ENCODE measurements at places on chromosomes 2 and 18. TPM values are rescaled to one million over a fixed set of nuclear protein-coding genes. Genes with fewer than 3 reads are reported as not detected.

MEP1B gene
- polyA plus RNA-seq = not detected

LYG2 gene
- polyA plus RNA-seq = 0.30 TPM

FOXI3 gene
- not detected for polyA plus RNA-seq

NAB1 gene
- polyA plus RNA-seq = 10.3 TPM

TSPYL6 gene
- not detected for polyA plus RNA-seq

CASP8 gene
- 42.4 TPM for polyA plus RNA-seq

GBX2 gene
- not detected for polyA plus RNA-seq

LBH gene
- polyA plus RNA-seq = 15.1 TPM

VWA3B gene
- polyA plus RNA-seq = not detected

ARHGAP25 gene
- polyA plus RNA-seq = 0.37 TPM

UGT1A10 gene
- polyA plus RNA-seq = not detected

PIKFYVE gene
- polyA plus RNA-seq = 9.9 TPM

FTCDNL1 gene
- 3.9 TPM for polyA plus RNA-seq

CPSF3 gene
- polyA plus RNA-seq = 108 TPM

PDE1A gene
- not detected for polyA plus RNA-seq

CLEC4F gene
- not detected for polyA plus RNA-seq

All from GM12878 (cell line).